SK-MEL-5 (cell line): ENCODE measurements at places on chromosomes 1 and 21.
A peak's percentile ranks its signal among the peaks of the same experiment; 100 is the strongest.

- DNase-seq, result no peak
Observed at GRCh38 chr1:18073066-18073642, 34.4 kb upstream of the IGSF21 start.

DNA sequence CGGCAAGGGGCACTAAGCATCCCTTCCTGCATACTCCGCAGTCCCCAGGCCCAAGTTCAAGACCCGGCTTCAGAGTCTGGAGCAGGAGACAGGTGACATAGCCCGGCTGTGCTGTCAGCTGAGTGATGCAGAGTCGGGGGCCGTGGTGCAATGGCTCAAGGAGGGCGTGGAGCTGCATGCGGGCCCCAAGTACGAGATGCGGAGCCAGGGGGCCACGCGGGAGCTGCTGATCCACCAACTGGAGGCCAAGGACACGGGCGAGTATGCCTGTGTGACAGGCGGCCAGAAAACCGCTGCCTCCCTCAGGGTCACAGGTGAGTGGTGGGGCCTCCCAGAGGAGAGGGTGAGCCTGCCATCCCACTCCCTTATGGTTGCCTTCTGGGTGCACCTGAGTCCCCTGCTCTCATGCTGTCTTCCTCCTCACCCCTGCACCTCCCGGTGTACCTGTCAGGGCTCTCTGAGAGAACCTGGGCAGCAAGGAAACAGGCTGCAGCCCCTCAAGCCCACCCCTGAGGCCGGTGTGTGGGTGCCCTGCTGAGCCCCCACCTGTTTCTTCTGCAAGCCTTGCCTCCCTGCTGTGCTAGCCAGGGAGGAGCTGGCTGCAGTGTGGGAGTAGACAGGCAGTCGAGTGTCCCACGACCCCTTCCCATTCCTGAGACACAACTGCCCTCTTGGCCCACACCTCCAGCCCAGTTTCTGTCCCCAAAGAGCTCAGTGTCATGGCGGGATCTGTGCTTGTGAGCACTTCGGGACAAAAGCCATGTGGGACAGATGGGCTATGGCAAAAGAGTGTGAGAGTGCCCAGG lies 99.2 kb downstream of the TRIM11 start:
- DNase-seq, result no peak

DNA sequence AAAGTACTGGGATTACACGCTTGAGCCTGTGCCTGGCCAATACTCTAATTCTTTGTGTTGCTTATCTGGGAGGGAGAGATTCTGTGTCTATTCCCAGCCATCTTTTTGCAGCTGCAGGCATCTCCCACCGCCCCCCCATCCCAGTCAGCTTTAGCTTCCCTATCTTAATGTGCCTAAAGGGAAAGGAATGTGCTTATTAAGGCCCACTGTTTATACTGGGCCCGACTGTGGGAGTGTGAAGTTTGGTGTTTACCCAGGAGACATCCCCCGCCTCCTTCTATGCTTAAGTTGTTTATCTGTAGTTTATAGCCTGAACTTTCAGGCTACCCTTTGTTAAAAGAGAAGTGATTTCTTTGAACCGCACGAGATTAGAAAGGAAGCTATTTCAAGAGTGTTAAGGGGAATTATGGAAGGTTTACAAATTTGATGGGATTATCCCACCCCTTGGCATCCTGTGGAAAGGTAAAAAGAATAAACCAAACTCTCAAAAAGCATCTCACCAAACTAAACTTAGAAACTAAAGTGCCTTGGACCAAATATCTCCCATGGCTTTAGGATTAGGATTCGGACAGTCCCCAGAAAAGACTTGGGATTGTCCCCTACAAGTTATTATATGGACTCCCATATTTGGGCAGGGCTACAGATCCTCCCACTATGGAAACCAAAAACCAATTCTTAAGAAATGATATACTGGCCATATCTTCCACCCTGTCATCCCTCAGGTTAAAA lies 25.5 kb upstream of the ZNF496 start:
- no peak for DNase-seq

GRCh38 chr1:69739251-69739605 lies 171.5 kb downstream of the LRRC7 start:
- DNase-seq, result no peak

- no peak for DNase-seq
Observed at GRCh38 chr1:192489047-192489446, 86.5 kb upstream of the RGS1 start.

- DNase-seq, result no peak
Observed at GRCh38 chr1:183576537-183576936, 13.7 kb downstream of the NCF2 start.

- no peak for DNase-seq
Observed at GRCh38 chr1:18297896-18298648, 182.7 kb upstream of the KLHDC7A start.

- no peak for DNase-seq
Observed at GRCh38 chr1:199353906-199354305, 673.6 kb upstream of the NR5A2 start.

- no peak for DNase-seq
Observed at GRCh38 chr21:32140604-32141317, 138.1 kb downstream of the MIS18A start.

- DNase-seq, result peak; percentile 10
Observed at GRCh38 chr1:28577052-28577678, 14.9 kb upstream of the RAB42 start.

DNA sequence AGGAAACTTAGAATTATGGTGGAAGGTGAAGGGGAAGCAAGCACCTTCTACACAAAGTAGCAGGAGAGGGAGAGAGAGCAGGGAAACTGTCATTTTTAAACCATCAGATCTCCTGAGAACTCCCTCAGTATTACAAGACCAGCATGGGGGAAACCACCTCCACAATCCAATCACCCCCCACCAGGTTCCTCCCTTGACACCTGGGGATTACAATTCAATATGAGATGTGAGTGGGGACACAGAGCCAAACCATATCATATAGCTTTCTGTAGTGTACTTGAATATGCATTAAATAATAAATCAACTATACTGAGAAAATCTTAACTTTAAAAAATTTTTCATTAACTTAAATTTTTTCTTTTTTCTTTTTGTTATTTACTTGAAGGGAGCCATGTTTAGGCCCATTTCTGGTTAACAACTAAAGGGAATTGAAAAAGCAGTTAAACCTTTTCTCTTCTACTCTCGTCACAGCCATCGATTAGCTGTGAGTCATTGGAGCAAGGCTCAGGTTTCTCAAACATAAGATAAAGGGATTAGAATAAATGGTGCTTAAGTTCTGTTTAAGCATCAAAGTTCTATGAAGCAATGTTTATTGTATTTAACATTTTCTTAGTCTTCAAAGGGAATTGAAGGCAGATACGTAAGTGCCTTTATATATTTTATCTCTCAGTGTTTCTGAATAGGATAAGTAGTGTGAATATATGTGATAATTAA lies 72.2 kb upstream of the DPT start:
- no peak for DNase-seq

DNA sequence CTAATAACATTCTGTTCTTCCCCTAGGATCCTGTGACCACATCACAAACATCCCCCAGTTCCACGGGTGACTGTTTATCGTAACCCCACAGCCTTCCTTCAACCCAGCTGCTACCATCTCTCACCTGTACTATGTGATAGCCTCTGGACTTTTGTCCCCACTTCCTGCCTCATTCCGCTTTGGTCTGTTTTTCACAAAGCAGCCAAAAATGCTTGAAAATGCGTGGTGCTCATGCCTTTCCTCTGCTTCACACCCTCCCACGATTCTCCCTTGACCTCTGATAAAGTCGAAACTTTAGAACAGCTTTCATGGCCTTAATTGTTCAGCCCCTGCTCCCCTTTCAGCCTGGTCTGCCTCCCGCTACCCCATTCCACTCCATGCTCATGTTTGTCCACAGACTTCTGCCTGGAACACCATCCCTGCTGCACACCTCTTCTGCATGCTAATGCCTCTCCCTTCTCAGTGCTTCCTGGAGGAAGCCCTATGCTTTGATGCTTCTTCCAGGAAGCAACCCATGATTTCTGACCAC lies 165.6 kb downstream of the PLPP3 start:
- no peak for DNase-seq

DNA sequence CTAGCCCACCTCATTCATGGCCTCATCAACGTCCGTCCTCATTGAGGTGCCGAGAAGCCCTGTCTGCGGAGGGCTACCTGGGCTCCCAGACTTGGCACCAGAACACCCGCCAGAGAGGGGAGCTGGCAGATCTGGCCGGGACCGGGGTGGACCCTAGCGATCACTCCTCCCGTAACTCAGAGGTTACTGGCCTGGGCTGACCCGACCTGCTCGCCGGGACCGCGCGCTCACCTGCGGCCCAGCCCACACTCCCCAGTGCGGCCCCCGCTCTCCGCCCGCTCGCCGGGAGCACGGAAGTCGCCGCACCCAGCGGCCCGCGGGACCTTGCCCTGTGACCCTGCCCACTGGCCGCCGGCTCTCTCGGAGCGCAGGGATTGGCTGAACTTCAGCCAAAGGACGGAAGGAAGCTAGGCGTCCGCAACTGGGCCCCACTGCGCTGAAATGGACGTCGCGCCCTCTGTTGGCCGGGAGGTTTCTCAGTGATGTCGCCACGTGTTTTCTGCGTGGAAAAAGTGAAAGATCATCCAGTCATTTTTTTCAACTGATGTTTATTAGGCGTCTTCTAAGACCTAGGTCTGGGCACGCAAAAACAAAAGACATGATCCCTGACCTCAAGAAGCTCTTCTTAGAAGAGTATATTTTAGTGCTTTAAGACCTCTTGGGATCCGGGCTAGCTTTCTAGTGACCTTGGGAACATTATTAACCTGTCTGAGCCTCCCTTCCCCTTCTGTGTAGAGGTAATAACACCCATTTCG lies at the start of gene SMIM12:
Gene SMIM12, minus strand, starts transcription at position 304 of the 755 bp plus-strand sequence. CDS start 3,772 bp downstream, outside the sequence.
- DNase-seq, result peak; percentile 94

DNA sequence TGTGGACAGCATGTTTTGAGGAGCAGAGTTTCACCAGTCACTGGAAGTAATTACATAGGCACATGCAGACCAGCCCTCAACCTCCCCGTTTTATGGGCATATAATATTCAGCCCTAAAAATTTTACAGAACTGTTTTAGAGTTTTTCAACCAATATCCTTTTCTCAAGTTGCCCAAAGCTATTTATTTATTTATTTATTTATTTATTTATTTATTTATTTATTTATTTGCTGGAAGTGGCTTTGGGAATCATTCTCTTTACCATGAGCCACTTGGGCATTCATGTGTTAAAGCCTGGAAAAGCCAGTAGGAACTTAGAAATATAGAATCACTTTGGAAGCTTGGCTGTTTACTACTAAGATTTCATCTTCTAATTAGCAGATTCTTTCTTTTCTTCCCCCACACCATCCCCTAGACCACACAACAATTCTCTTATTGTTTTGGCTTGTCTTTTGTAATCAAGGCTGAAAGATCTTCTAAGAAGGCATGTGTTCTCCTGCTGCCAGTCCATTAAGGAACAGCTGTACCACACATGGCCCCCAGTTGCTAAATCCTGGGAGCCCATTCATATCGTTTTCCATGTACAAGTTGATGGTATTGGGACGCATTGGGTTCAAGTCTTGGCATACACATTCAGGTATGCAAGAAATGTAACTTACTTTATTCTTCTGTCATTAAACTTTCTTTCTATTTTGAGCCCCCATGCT lies 220.0 kb downstream of the PAPPA2 start:
- peak; percentile 4 for DNase-seq

DNA sequence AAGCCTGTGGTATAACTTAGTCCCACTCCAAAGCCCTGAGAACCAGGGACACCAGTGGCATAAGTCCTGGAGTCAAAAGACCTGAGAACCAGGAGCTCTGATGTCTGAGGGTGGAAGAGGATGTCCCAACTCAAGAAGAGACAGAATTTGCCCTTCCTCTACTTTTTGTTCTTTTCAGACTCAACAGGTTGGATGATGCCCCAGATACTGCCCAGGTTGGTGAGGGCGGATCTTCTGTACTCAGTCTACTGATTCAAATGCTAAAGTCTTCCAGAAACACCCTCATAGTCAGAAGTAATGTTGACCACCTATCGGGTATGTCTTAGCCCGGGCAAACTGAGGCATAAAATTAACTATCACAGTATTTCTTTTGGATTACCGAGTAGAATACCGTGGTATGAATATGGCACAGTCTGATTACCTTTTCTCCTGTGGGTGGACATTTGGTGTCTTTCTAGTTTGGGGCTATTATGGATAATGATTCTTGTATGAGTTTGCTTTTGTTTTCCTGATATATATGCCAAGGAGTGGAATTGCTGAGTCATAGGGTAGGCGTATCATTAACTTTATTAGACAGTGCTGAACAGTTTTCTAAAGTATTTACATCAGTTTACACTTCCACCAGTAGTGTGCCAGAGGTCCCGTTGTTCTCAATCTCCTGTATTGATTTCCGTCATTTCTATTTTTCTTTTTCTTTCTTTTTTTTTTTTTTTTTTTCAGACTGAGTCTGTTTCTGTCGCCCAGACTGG lies 3.2 kb upstream of the CHAF1B start:
- DNase-seq, result no peak

GRCh38 chr1:77872645-77873044 lies 15.8 kb upstream of the NEXN start:
- DNase-seq, result no peak

GRCh38 chr1:29963946-29964345 lies 727.6 kb downstream of the PTPRU start:
- no peak for DNase-seq

GRCh38 chr1:232704694-232705680 lies 75.1 kb upstream of the SIPA1L2 start:
- peak; percentile 20 for DNase-seq

- no peak for DNase-seq
Observed at GRCh38 chr1:119917304-119918055, 21.2 kb upstream of the ADAM30 start.

DNA sequence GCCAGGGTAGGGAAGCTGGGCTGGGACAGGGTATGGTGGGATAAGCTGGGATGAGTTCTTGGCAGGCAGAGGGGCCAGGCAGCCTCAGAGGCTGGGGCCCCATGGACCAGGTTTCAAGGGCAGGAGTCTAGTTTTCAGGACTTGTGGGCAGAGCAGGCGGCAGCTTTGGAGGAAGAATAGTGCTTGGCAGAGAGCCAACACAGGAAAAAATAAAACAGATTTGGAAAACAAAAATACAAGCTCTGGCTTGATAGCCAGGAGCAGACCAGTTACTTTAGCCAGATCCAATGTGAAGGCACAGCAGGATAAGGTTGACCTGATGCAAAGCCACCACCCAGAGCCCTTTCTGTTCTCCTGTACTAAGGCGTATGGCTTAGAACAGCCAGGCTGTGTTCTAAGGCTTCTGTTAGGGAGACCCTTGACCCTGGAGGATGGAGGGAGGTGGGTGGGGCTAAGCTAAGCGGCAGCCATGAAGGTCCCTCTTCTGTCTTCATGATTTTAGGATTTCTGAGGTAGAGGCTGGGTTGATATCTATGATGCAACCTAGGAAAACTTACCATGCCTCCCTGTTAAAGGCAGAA lies 5.5 kb downstream of the TRAF5 start:
- no peak for DNase-seq

DNA sequence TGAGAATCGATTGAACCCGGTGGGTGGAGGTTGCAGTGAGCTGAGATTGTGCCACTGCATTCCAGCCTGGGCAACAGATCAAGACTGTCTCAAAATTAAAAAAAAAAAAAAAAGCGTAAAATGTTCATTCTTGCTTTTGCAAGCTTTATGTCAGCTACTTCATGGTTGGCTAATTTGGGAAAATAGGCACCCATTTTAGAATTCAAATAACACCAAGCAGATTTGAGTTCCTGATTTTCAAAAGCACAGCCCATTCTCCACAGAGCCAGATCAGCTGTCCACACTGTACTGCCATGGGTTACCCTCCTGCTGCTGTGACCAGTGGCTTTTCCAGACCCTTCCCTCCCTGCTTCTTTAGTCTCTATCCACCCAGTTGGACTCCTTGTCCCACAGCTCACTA lies 4.4 kb downstream of the THEM5 start:
- no peak for DNase-seq

- peak; percentile 37 for DNase-seq
Observed at GRCh38 chr1:15352128-15352957, 57.3 kb upstream of the EFHD2 start.

- DNase-seq, result peak; percentile 66
Observed at GRCh38 chr1:91278754-91279153, 125.9 kb downstream of the HFM1 start.

- no peak for DNase-seq
Observed at GRCh38 chr1:89464008-89464407, 60.6 kb upstream of the LRRC8B start.
